ENCODE measurements at places on chromosomes 2 and 18.

DNA sequence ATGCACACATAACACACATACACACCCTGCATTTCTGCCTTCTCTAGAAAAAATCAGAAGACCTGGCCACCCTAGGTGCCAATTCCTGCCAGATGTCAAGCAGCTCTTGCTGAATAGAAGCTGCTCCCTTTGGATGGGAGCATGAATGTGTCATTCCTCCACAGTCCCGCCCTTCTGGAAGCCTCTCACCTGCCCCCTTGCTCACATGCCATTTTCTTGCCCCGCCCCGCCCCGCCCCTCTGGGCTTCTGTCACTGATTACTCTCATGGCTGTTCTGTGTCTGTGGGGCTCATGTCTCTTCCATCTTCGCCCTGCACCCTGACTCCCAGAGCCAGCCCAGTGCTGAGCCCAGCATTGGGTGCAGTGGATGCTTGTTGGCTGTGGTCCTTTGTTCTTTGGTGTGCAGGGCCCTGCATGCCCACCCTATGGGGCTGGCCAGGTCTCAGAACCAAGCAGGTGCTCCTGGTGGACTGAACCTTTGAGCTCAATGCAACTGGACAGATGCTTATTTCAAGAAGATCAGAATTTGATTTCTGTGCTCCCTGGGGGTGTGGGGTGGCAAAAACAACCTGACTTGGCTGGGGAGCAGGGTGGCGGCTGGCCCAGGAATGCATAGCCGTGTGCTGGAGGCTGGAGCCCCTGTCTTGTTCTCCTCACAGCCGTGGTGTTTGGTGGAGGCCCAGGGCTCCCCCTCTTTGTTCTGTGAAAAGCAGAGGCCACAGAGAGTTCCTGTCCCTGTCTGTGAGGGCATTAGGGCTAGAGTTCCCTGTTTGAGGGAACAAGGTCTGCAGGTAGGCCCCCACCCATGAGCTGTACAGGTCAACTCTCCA lies 140.6 kb upstream of the GLI2 start:
- no peak for DNase-seq

DNA sequence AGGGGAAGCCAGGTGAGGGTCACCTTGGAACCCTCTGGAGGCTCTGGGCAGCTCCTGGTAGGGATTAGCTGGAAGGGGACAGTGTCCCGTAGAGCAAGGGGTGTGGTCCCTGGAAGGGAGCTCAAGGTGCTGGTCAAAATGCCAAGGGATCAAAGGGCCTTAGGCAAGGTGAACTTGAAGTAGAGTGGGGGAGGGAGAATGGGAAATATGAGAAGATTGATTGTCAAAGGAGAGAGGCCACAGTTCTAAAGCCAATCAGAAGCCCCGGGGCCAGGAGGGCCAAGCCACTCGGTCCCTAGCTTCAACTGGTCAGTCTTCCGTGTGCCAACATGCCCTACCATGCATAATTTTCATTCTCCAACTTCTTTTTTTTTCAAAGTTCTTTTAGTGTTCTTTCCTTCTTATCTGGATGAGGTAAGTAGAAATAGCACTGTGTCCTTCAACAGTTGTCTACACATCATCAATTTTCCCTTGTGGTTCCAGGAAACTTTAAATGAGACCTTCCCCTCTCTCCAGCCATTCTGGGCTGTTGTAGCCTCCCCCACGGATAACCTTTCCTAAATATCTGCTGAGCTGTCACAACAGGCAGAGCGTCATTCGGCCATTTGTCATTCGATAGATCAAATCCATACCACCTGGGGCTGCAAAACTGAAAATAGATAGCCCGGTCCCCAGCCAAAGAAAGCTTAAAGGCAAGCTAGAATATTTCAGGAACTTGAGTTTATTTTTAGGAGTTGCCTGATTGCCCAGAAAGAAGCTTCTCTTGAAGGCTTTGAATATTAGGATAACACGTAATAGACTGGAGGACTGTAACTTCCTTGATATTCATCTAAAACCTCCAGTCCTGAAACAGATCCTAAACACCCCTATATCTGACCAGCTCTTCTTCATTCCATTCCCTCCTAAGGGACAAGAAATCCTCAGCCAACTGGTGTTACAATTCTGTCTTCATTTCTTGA lies 83.3 kb downstream of the ALPK2 start:
- DNase-seq = no peak

- no peak for DNase-seq
Observed at GRCh38 chr2:173764094-173764493, 201.1 kb downstream of the SP3 start.

- DNase-seq = no peak
Observed at GRCh38 chr2:184256611-184257010, 341.7 kb upstream of the ZNF804A start.

DNA sequence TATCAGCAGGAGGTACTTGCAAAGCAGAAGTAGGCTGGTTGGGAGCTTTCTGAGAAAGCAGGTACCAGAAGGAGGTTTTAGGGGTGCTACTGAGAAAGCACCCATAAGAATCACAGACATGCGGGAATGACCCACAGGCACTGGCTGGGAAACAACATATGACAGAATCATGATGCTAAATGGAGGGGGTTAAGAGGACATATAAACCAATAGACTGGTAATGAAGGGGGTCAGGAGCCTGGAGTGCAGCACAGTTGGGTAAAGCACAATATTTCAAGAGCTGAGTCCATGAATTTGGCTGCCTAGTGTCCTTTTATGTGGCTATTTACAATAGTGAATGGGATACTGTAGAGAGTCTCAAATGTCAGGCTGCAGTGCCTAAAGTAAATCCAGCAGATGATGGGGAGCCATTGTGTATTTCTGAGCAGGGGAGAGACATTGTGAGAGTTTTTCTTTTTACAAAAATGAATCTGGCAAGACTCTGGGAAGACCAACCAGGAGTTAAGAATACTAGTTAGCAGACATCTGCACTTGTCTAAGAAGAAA lies 27.6 kb upstream of the GMCL1 start:
- no peak for DNase-seq

Measured in stimulated activated naive CD4-positive, alpha-beta T cell treated with Interleukin-2 at 50 U/mL for 16 hours (primary cell).